ENCODE measurements at places on chromosomes 7 and 10.
A peak's percentile ranks its signal among the peaks of the same experiment; 100 is the strongest.

DNA sequence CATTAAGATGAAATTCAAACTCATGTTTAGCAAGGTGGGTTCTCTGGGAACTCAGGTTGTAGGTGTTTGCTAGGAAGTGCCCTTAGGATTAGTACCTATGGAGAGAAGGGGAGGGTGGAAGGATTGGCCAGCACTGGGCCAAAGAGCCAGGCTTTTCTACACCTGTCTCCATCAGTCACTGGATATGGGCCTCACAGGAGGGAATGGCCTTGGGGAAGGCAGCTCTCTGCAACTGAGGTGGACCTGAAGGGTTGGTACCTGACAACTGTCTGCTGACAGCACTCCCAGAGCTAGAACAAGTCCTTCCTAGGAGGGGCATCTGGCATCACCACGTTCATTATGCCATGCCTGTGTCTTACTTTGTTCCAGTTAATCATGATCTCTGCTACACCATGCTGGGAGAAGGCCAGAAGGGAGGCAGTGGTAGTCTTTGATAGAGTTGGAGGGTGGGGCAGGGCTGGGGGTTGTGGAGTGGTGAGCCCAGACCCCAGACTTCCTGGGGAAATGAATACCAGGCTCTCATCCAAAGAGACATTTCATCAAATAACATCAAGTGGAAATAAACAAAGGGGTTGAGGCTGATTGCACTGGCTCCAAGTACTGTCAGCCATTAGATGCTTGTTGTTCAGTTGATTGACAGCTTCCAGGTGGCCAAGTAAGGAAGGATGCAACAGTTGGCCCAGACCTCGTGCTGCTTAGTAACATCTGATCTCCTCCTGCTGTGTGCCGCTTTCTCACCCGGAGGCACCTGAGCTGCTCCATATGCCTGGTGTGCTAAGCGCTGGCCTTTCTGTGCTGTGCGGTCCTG, 70.6 kb upstream of the PIK3CG start:
- DNase-seq, result no peak

- DNase-seq, result no peak
Observed at GRCh38 chr10:70673929-70674559, 1.7 kb downstream of the ADAMTS14 start.

DNA sequence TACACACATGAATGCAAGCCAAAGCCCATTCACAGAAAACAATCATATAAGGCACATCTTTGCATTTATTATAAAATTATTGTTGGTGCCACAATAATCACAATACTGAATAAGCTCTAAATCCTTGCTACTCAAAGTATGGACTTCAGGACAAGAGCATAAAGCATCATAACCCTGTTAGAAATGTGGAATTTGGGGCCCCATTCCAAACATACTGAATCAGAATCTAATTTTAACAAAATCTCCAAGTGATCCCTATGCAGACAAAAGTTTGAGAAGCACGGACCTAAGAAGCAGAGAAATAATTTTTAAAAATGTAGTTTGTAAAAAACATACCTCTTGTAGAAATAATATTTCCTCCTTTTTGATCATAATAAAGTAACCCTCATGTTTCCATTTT, 199.2 kb downstream of the IMMP2L start:
- no peak for DNase-seq

DNA sequence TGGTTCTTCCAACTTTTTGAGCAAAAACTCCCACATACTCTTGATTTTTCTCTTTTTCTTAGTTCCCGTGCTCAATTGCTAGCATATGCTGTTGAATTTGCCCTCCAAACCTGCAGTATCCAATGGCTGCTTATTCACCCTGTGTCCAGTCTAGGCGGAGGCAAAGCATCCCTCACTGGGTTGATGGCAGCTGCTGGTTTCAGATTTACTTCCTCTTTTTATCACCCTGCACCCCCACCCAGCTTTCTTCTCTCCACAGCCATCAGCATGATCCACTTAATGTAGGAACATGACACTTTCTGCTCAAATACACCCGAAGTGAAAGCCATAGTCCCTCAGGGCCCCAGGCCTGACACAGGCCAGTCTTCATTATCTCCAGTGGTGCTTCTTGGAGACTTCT, 87.6 kb upstream of the ADARB2 start:
- DNase-seq, result no peak

DNA sequence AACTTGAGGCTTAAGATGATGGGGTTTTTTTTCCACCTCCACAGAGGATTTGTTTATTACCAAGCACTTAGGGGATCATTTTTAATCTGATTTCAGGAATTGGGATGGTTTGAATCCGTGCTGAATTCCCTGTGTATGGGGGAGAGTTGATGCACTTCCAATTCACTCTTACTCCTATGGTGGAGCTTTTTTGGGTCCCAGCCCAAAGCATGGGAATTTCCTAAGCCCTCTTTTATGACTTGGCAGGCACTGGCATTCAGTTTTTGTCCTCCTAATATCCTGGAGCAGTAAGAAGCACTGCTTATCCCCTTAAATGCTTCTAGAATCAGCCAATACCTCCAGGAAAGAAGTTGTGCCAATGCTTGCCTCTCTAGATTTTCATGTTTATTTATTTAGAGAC, 78.7 kb downstream of the HYCC1 start:
- DNase-seq, result no peak

DNA sequence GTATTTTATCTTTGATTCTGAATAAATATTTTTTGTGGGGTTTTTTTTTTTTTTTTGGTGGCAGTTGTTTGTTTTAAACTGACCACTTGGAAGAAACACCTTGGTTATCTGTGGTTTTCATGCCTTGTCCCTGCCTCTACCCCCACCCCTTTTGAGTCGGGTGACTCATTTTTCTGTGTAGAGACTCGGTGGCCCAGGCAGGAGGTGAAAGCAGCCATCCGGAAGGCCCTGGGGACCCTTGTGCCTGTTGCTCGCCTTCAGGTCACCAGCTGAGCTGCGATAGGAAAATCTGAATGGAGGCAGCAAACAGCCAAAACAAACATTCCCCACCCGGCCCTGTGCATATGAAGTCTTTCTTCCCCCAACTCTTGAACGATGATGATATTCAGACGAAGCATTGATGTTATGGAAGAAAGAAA, 22.8 kb downstream of the CYP17A1 start:
- no peak for DNase-seq

DNA sequence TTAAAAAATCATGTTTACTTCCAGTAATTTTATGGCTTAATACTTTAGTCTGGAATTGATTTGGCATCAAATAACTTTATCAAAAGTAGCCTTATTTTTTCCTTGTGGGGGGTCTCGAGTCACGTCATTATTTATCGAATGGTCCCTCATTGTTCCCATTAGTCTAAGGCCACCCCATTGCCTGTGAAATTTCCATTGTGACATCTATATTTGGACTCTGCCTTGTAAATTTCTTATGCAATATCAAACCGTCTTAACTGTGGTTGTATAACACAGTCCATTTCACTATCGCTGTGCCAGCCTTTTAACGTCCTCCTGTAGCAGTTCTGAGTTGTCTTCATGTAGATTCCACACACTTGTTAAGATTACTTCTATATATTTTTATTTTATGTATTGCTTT, 103.9 kb upstream of the RET start:
- no peak for DNase-seq

DNA sequence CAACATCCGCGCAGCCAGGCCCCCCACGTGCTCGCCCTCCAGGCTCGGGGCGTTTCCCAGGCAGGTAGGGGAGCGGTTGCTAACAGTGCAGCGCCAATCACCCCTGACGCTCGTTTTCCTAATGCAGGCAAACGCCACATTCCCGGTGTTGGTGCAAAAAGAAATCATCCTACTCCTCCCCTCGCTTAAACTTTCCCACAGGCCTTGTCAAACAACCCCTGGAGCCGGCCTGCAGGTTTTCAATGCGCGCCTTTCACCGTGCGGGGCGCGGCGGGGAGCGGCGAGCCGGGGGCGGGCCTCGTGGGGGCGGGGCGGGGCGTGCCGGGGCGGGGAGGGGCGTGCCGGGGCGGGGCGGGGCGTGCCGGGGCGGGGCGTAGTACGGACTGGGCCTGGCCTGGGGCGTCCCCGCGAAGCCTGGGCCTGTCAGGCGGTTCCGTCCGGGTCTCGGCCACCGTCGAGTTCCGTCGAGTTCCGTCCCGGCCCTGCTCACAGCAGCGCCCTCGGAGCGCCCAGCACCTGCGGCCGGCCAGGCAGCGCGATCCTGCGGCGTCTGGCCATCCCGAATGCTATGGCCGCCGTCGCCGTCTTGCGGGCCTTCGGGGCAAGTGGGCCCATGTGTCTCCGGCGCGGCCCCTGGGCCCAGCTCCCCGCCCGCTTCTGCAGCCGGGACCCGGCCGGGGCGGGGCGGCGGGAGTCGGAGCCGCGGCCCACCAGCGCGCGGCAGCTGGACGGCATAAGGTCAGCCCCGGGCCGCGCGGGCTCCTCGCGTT, at the start of gene ECHDC3:
ECHDC3 (plus strand) TSS at position 374 of the 770 bp plus-strand sequence; CDS start at position 569, 195 bp downstream.
- peak; percentile 48 for DNase-seq

DNA sequence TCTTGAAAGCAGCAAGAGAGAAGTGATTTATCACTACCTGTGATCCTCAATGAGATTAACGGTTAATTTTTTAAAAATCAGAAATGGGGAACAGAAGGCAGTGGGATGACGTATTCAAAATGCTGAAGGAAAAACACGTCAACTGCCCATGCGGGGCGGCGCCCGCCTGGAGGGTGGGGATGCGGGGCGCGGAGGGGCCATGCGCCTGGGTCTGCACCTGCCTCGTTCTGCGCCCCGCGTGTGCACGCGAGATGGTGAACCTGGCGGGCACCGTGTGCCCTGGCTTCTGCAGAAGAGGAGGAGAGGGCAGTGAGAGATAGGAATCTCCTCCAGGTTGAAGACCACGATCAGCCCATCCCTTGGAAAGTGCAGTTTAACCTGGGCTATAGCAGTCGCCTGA, 79.3 kb upstream of the ZNF32 start:
- DNase-seq, result no peak

GRCh38 chr10:2933519-2933918, 133.8 kb upstream of the PFKP start:
- no peak for DNase-seq
